ENCODE measurements at places on chromosomes 16 and 17.

DNA sequence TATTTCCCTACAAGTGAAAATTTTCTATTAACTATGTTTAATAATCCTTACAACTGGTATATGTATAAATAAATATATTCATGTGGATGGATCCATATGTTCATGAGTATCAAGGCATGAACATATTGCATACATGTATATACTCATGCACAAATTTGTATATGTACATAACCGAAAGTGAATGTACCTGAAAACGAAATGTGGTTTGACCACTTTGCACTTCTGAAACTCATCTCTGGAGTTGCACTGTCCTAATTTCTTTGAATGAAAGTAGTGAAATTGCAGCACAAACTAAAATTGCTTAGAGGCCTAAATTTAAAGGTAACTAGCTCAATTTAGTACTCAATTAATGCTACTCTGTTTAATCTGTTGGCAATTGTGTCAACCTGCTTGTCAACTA lies 27.4 kb upstream of the GNAO1 start:
- DNase-seq = no peak

- DNase-seq = no peak
Observed at GRCh38 chr17:81373536-81374160, 21.6 kb upstream of the BAHCC1 start.

- no peak for DNase-seq
Observed at GRCh38 chr17:28395968-28396367, 10.0 kb downstream of the SLC46A1 start.

DNA sequence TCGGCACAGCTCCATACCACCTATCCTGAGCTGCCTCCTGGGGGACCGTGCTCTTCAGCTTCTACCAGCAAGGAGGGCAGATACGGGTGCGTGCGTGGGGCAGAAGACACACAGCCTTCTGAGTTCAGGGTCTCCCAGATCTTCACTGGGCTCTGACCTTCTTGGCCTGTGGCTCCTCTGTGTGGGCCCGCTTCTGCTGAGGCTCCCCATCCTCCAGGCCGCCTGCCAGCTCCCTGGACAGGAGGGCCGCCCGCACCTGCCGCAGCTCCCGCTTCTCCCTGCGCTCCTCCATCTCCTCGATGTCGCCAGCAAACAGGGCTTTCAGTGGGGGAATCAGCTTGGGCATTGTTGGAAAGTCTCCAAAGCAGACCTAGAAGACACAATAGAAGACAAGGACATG lies 25.2 kb downstream of the ELAC2 start:
- no peak for DNase-seq

GRCh38 chr17:6901086-6901485 lies 69.6 kb upstream of the TEKT1 start:
- DNase-seq = no peak

- no peak for DNase-seq
Observed at GRCh38 chr17:43728081-43728480, 30.5 kb downstream of the SOST start.

- DNase-seq = no peak
Observed at GRCh38 chr16:31215287-31216162, 1.4 kb downstream of the PYDC1 start.

DNA sequence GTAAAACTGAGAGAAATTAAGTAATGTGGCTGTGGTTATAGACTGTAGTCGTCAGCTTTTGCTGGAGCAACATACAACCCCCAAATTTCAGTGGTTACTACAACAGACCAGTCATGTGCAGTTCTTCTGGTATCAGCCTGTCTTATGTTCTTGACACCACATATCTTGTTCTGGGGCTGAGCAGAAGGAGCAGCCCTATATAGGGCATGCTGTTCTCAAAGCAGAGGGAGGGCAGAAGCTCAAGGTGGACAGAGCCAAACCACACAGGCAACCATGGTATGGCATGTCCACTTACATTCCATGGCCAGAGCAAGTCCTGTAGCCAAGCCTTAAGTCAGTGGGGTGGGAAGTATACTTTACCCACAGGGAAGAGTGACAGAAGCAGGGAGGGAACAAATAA lies 7.7 kb downstream of the PRKAR1A start:
- no peak for DNase-seq
